ENCODE measurements at places on chromosomes 5 and 9.
A peak's percentile ranks its signal among the peaks of the same experiment; 100 is the strongest.

GRCh38 chr9:110605565-110605964, 26.0 kb upstream of the SVEP1 start:
- DNase-seq: no peak

DNA sequence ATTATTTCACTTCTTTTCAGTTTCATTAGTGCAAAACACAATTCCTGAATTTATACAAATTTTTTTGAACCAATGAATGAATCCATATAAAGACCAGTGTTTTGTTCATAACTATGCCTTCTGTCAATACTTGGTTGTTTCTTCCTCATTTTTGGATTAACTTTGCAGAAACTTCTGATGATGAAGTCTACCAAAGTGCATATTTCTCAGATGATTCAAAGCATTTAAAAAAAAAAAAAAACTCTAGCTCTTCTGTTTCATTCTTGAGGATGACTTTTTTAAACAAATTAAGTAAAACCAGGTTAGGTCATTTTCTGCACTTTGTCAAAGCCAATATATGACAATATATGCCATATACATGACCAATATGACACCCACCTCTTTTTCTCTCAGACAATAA, 92.6 kb downstream of the CHSY3 start:
- DNase-seq: no peak

GRCh38 chr9:35844628-35845270, 15.7 kb downstream of the TMEM8B start:
- peak; percentile 76 for DNase-seq

GRCh38 chr5:171721464-171721863, 64.2 kb upstream of the SMIM23 start:
- DNase-seq: no peak

- DNase-seq: peak; percentile 72
These were observed 1.6 kb downstream of the LMX1B start for GRCh38 chr9:126615245-126615790.

- no peak for DNase-seq
These were observed 60.5 kb upstream of the C9orf72 start for GRCh38 chr9:27633764-27634163.

DNA sequence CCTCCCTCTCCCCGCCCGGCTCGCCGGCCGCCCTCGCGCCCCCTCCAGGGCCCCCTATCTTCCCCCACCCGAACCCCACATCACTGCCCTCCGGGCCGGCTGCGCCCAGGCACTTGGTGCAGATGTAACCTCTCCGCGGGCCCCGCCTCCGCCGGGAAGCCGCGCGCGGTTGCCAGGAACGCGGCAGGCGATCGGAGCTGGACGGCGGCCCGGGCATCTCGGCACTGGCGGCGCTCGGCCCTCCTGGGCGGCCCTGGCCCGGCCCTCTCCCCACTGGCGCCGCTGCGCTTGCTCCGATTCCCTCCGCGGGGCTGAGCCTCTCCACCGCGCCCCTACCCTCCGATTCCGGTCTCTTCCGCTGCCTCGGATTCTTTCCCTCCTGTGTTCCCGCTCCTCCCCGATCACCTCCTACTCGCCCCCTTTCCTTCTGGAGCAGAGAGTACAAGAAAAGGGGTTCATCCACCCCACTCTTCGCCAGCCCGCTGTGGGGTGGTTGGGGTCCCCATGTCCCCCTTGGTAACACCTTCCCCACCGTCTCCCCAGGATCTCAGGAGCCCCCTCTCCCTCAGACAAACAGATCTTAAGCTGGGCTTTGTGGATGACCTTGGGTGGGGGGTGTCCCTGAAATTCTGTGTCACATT, 70.6 kb downstream of the C9orf50 start:
- peak; percentile 91 for DNase-seq

- no peak for DNase-seq
These were observed 45.1 kb downstream of the SLCO6A1 start for GRCh38 chr5:102453716-102454115.

DNA sequence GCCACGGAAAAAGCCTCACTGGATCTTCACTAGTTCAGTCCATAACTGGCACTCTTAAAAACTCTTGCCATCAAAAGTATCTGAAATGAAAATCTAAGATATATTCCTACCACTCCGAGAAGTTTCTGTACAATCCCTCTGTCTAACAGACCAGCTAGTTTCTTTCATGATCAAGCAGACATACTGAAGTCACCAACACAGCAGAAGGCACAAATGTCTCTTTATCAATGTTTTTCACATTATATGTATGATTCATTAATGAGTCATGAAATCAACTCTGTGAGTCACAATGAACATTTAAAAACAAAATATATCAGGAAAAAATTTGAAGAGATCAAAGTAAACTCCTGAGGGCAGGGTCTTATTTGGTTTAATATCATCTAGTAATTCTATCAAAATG, 50.8 kb downstream of the F2R start:
- DNase-seq: no peak

DNA sequence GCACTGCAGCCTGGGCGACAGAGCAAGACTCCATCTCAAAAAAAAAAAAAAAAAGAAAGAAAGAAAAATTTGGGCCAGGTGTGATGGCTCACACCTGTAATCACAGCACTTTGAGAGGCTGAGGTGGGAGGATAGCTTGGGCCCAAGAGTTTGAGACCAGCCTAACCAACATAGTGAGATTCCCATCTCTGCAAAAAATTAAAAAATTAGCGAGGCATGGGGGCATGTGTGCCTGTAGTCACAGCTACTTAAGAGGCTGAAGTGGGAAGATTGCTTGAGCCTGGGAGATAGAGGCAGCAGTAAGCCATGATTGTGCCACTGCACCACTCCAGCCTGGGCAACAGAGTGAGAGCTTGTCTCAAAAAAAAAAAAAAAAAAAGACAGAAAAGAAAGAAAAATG, 2.9 kb upstream of the SIT1 start:
- no peak for DNase-seq

DNA sequence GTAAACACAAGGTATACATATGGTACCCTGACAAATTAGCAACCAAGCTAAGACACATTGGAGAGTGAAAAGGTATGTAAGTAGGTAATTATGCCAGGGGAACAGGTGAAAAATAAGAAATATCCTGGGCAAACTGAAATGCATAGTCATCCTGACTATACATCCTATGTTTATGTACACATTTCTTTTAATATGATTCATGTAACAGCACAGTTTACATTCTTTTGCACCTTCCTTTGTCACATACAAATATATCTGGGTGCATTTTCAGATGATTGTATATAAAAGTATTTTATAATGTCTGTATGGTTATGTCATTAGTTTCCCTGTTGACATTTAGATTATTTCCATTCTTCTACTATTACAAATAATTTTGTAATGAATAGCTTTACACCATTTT, 1146.9 kb downstream of the EFNA5 start:
- no peak for DNase-seq
